ENCODE measurements at places on chromosomes 7 and 10.

- no peak for DNase-seq
Observed at GRCh38 chr10:7265396-7266123, 145.3 kb downstream of the SFMBT2 start.

- no peak for DNase-seq
Observed at GRCh38 chr10:96958071-96958470, 126.0 kb downstream of the LCOR start.

GRCh38 chr10:131817866-131818509 is 82.8 kb upstream of the PPP2R2D start:
- DNase-seq = no peak

DNA sequence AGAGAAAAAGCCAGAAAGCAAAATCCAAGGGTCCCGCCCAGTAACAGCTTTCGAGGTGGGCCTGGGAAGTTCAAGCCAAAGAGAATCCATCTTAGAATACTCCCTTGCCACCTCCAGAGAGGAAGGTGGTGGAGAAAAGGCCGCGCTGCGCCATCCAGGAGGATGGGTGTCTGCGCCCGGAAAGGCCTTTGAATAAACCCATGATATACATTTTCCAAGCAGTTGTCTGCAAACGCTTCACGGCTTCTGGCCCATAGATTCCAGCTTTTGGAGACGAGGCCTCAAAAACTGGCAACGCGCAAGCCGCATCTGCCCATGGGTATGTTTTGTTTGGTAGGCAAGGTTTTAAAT is 17.8 kb downstream of the RGS10 start:
- no peak for DNase-seq

GRCh38 chr10:30537586-30537985 is 92.0 kb downstream of the LYZL2 start:
- no peak for DNase-seq

DNA sequence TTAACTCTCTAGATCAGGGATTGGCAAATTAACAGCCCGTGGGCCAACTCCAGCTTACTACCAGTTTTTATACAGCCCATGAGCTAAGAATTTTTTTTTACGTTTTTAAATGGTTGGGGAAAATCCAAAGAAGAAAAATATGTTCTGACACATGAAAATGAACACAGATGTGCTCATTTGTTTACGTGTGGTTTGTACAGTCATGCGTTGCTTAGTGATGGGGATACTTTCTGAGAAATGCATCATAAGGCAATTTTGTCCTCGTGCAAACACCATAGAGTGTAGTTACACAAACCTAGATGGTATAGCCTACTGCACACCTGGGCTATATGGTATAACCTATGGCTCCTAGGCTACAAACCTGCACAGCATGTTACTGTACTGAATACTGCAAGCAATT is 8.3 kb upstream of the SMKR1 start:
- no peak for DNase-seq

GRCh38 chr10:6068422-6068821 is 6.3 kb upstream of the IL2RA start:
- DNase-seq = no peak

DNA sequence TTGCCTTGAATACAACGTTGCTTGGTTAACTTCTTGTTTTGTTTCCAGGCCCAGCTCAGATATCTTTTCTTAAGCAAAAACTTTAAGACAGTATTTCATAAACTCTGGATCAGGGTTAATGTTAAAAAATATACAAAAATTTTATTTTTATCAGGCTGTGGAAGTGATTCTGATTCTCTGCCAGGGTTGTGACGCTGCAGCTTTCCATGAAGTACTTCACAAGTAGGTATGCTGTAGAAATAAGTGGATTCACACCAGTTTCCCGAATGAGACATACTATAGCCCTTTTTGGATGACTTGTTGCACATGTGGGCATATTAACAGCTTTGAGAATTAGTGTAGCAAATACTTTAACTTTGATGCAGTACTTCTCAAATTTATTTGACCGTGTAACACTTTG is 70.1 kb downstream of the CDK14 start:
- no peak for DNase-seq

DNA sequence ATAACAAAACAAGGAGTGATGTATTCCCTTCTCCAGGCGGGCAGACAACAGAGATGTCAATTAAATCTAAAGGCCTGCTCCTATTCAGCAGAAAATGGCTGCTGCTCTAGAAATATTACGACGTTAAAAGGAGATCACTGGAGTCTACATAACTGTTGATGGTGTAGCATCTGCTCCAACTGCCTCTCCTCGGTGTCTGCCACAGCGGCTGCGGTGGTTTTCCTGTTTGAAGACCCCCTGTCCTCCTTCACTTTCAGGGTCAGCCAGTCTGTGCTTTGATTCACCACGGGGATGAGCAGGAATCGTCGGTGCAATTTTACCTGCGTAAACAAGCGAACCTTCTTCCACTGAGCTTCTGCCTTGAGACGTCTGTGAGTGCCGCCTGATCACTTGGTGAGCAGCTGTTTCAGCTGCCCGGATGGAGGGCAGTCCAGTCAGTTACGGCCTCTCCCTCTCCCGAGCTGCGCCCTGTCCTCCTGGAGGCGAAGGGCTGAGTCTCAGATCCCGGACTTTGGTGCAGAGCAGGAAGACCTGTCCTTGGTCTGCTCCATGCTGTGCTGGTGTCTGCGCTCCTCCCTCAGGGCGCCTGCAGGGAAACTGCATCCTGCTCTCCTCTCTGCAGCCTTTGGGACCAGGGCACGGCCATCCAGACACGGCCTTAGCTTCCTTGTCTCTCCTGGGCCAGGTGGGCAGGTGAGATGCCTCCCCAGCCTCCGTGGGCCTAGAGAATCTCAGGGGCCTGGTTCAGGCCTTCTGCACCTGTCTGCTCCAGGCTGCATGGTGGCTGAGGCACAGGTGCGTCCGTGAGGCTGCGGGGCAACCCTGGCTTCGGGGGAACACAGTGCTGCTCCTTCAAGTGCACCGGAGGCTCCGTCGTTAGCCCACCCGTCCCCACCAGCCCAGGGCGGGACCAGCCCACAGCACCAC is 326.6 kb downstream of the ADARB2 start:
- no peak for DNase-seq
